ENCODE measurements at places on chromosomes 1 and 21.

GRCh38 chr1:241589521-241589920, 50.6 kb downstream of the CHML start:
- DNase-seq, result no peak

DNA sequence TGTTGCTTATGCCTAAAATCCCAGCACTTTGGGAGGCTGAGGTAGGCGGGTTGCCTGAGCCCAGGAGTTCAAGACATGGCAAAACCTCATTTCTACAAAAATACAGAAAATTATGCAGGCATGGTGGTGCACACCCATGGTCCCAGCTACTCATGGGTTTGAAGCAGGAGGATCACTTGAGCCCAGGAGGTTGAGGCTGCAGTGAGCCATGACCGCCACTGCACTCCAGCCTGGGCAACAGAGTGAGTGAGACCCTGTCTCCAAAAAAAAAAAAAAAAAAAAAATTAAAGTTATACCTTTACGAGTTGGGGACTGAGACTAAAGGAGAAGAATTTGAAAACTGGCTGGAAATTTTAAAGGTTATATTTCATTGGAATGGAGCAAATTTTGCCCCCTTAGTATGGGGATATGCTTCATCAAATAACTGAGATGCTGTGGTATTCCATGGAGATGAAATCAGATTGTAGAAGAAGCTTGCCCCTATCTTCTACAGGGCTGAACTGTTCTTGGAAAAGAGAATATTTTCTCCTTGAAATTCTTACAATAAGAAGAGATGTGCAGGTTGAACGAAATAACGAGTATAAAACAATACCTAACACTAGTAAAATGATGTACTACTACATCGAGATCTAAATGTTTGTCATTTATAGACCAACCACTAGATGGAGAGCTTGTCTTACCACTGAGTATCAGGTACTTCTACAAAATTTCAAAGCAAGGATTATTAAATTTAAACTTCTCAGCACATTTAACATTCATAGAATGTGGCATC, 34.9 kb upstream of the SCYL3 start:
- DNase-seq, result peak; percentile 41

DNA sequence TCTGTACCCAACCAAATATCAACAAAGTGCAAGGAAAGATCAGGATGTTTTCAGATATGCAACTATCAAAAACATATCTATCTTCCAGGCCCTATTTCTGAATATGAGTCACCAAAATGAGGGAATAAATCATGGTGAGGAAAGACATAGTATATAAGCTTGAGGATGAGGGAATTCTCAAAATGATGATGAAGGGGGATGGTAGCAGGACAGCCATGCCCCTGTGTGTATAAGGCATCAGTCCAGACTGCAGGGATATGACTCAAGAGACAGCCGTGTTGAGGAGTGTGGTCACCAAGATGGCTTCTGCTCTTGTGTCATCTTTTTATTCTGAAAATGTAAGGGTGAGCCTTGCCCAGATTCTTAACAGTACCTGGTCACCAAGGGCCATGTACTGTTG, 4.4 kb upstream of the WDR64 start:
- DNase-seq, result no peak

GRCh38 chr1:20496241-20496661, 10.2 kb upstream of the CAMK2N1 start:
- no peak for DNase-seq

- DNase-seq, result no peak
Observed at GRCh38 chr1:174152427-174152826, 6.9 kb upstream of the RABGAP1L start.

- DNase-seq, result no peak
Observed at GRCh38 chr1:110897681-110898080, 24.7 kb downstream of the CD53 start.

DNA sequence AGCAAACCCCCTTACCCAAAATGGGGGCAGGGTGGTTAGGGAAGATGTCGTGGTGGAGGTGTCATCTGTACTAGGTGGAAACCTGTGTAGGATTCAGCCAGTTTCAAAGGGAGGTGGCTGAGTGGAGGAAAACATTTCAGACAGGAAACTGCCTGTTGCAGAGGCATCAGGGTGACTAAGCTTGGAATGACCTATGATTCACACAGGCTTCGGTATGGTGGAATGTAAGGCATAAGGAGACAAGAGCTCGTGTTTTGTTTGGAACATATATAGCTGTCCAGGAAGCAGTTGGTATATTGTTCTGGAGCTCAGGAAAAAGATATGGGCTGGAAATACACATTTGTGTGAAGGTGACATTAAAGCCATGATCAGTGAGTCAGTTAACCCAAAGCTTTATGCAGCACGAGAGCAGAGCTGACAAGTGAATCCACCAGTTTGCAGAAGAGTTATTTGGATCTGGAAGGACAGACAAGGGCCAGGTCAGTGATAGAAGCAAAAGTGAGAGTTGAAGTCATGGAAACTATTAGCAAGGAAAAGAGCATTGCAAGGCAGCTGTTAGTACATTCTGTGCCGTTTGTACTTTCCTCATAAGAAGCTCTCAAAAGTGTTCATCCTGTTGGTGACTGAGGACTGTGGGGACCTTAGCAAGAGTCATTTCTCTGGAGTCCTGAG, 12.2 kb downstream of the UTP25 start:
- DNase-seq, result no peak

- no peak for DNase-seq
Observed at GRCh38 chr1:43381612-43382011, 8.0 kb downstream of the MED8 start.

GRCh38 chr1:172647110-172647564, 11.8 kb upstream of the FASLG start:
- DNase-seq, result no peak

DNA sequence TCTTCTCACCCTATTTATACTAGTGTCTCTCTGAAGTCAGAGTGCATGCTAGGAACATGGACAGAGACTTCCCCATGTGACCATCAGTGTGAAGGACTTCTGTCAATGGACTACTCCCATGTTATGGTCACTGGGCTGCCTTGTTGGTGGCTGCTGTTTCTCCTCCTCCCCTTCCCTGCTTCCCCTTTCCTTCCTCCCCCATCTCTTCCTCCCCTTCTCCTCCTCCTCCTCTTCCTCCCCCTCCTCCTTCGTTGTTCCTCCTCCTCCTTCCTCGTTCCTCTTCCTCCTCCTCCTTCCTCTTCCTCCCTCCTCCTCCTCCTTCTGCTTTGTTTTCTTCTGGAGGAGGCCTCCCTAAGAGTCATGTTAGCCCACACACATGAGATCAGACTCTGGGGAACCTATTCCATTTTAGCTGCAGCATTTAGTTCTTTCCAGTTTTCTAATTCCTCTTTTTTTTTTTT, 35.8 kb downstream of the IER5 start:
- DNase-seq, result no peak

DNA sequence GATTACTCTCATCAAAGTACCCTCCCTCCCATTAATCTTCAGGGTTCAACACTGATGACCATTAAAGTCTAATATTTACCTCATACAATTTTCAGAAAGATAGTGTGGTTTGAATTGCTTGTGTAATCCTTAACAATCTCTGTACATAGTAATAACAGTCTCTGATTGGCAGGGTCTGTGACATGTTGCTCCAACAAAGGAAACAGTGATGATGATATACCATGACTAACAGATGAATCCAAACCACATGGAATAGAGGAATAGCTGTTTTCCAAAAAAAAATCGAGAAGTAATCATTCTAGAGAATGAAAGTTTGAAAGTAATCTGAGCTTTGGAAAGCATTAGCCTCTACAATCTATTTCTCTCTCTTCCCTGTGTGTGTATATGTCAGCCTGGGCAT, 610.1 kb upstream of the NEGR1 start:
- no peak for DNase-seq

GRCh38 chr1:177423090-177423489, 252.3 kb downstream of the BRINP2 start:
- no peak for DNase-seq

GRCh38 chr1:245837718-245838117, 669.4 kb downstream of the SMYD3 start:
- no peak for DNase-seq

GRCh38 chr1:9294910-9295636, 2.4 kb downstream of the SPSB1 start:
- no peak for DNase-seq

GRCh38 chr1:37614105-37614504, 18.4 kb upstream of the GNL2 start:
- DNase-seq, result no peak

GRCh38 chr21:32519945-32520874, 65.1 kb downstream of the TCP10L start:
- DNase-seq, result no peak

DNA sequence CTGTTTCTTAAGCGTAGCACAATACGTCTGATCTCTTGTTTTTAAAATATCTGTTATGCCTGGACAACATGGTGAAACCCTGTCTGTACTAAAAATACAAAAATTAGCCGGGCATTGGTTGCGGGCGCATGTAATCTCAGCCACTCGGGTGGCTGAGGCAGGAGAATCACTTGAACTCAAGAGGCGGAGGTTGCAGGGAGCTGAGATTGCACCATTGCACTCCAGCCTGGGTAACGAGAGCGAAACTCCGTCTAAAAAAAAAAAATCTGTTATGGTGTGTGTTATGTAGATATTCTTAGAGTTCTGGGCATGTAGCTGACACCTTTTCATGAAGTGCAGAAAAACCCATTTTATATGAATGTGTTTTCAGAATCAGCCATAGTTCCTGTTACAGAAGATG, 38.2 kb downstream of the RABGAP1L start:
- no peak for DNase-seq

- DNase-seq, result no peak
Observed at GRCh38 chr1:25724966-25725365, 75.0 kb upstream of the SELENON start.

DNA sequence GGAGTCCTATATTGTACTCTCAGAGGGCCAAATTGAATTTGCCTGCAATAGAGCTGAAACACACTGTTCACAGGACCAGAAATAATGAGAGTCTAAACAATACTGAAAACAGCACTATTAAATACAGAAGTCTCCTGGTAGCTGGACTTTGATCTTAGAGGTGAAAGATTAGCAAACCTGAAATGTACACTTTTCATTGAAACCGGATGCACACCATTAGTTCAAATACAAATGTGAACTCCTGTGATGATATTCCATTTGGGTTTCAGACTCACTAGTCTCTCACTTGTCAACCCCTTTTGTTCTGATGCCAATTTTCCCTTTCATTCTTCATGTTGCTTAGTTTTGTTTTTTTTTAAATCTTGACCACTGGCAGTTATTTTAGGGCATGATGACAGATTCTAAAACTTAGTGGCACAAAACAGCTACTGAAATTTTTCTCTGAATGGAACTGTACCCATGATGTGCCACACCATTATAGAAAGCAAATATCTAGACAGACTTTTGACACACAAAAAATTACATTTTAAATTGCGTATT, 5.9 kb upstream of the TNFSF4 start:
- no peak for DNase-seq

DNA sequence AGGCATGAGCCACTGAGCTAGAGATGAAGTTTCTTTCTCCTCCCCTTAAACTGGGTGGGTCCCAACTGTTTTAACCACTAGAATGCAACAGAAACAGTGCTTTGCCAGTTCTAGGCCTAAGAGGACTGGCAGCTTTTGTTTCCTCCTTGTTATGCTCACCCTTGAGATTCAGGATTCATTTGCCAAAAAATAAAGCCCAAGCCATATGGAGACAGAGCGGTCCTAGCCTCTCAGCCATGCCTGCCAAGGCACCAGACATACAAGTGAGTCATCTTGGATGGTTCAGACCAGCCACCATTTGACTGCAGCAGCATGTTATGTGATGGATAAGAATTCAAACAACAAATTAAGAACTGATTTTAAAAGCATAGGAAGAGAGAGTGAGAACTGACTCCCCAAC, 38.1 kb upstream of the STUM start:
- DNase-seq, result no peak

DNA sequence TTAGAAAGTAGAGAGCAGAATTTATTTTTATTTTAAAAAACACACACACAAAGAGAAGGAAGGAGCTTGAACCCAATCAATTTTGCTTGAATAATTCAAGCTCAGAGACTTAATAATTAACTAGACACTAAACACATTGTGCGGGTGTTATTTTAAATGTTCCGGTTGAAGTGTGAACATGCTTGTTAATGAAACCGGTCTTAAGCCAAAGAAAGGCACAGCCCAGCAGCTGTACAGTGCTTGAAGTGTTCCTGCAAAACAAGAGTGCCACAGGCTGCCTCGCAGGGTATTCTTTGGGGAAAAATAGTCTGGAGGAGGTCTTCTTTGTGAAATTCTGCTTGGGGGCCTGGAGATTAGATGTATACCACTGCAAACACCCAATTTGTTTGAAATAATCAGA, 2.2 kb upstream of the CDC42BPA start:
- no peak for DNase-seq

DNA sequence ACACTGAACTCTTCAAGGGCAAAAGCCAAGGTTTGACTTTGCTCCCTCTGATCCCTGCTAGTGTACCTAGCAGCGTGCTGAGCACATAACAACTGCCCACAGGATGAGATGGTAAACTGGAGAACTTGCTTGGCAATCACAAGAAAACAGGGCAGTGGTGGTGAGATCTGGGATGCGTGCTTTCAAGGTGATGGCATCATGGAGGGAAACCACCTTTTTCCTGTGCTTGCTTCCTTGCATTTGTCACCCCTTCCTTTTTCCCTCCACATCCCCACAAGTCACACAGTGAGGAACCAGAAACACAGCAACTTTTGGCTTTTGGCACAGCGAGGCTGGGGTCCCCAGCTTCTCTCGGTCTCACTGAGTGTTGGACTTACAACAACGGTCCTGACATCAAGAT, 31.4 kb upstream of the BECN2 start:
- DNase-seq, result no peak

Measured in SHP77 treated with DMSO at 0.1 percent for 48 hours (cell line).